ENCODE measurements at places on chromosomes 11 and 22. TPM values are rescaled to one million over a fixed set of nuclear protein-coding genes. Genes with fewer than 3 reads are reported as not detected.

Gene FOLR1
- polyA plus RNA-seq, result 76.0 TPM

Gene KIRREL3
- polyA plus RNA-seq, result not detected

Gene MGAT3
- 6.0 TPM for polyA plus RNA-seq

Gene IL18BP
- 15.4 TPM for polyA plus RNA-seq

Gene TBX10
- not detected for polyA plus RNA-seq

Gene E2F8
- polyA plus RNA-seq, result 0.44 TPM

Gene MRPL17
- polyA plus RNA-seq, result 81.4 TPM

Gene BTBD18
- polyA plus RNA-seq, result not detected

Gene WNT11
- polyA plus RNA-seq, result 1.5 TPM

Gene OR2D2
- polyA plus RNA-seq, result not detected

Gene KCNJ5
- 2.2 TPM for polyA plus RNA-seq

Gene C11orf58
- polyA plus RNA-seq, result 95.0 TPM

Gene ALDH3B1
- 73.9 TPM for polyA plus RNA-seq

Gene NXPE4
- polyA plus RNA-seq, result not detected

Gene THY1
- 5.1 TPM for polyA plus RNA-seq

Gene APOBEC3G
- 15.5 TPM for polyA plus RNA-seq

Gene GSTP1
- 2,206 TPM for polyA plus RNA-seq

Gene NCF4
- 38.5 TPM for polyA plus RNA-seq

Gene OR4C15
- polyA plus RNA-seq, result not detected

Gene AHNAK
- polyA plus RNA-seq, result 79.9 TPM

Gene DBX1
- polyA plus RNA-seq, result not detected

Gene CRYBB1
- 1.1 TPM for polyA plus RNA-seq

Gene RBMXL2
- polyA plus RNA-seq, result not detected

Gene MMP27
- polyA plus RNA-seq, result not detected

Gene GALR3
- not detected for polyA plus RNA-seq

Gene RAC2
- 28.9 TPM for polyA plus RNA-seq

Gene IGF2
- polyA plus RNA-seq, result 7.8 TPM

Gene RAB38
- polyA plus RNA-seq, result 6.0 TPM

Gene CENPM
- 20.5 TPM for polyA plus RNA-seq

Gene PCNX3
- 24.8 TPM for polyA plus RNA-seq

Measured in lung (tissue), 17 donors.